Hematopoietic multipotent progenitor cell treated with erythropoietin and hydrocortisone succinate and interleukin-3 and kit ligand, for 6 days (in vitro differentiated cells): ENCODE measurements at places on chromosomes 16 and 17.
A peak's percentile ranks its signal among the peaks of the same experiment; 100 is the strongest.

- DNase-seq = no peak
These were observed 455.8 kb upstream of the MAF start for GRCh38 chr16:80056324-80056723.

DNA sequence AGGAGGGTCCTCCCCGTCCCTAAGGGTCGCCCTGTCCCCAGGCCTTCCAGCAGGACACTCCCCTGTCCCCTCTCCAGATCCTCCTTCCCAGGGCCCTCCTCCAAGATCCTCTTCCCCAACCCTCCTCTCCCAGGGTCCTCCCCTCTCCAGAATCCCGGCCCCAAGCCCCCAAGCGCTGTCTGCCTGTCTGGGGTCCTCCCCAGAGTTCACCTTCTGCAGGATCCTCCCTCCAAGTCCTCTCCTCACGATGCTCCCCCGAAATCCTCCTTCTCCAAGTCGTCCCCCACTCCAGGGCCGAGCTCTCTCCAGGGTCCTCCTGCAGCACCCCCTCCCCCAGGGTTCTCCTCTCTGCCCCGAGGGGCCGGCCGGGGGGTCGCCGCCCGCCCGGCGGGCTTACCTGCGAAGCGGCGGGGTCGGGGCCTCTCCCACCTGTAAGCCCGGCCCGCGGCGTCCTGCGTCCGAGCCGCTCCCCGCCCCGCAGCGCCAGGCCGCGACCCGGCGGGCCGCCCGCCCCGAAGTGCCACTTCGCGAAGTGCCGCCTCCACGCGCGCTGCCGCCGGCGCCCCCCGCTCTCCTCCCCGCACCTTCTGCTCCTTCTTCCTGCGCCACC is 678 bp upstream of the BAIAP2 start:
- no peak for DNase-seq

DNA sequence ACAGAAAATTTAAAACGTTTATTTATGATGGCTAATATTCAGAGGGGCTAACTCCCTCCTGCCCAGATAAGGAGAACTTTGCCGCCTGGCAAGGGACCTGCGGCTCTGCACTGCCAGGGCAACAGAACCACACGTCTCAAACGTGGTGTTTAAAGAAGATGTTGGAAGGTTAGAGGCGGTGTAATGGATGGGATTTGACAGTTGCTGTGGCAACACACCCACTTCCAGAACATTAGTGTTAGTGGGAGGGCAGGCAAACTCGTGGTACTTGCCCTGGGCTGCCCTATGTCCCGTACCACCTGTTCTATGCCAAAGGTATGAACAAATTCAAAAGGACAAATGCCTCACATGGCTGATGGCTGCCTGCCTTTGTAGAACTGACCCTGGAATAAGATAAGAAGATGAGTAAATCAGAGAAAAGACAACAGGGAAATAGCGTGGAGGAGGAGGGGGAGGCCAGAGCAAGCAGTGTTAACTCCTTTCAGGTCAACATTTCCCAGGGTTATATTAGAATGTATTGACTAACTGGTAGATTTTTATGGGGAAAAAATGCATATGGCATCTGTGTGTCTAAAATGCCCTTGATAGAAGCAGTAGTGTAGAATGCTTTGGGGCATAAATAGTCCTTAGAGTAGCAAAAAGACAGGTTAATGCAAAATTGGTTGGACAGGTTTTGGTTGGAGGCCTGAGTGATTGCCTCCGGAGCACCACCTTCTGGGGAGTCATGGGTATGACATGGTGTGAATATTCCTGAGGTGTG is 30.8 kb downstream of the HLF start:
- peak; percentile 81 for DNase-seq

DNA sequence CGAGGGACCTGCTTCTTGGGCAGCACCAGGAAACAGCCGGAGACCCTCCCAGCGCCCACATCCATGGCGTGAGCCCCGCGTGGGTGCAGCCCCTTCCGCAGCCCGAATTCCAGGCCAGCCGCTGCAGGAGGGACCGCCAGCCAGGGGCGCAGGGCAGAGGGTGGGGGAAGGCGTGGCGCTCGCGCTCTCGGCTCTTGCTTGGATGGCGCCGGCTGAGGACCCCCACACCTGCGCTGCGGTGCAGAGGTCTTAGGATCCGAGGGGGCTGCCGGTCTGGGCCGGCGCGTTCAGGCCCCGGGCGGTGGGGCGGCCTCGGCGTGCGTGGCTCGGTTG is 28.8 kb downstream of the ACTG1 start:
- no peak for DNase-seq

GRCh38 chr16:85660843-85661739 is 27.7 kb downstream of the GINS2 start:
- no peak for DNase-seq

DNA sequence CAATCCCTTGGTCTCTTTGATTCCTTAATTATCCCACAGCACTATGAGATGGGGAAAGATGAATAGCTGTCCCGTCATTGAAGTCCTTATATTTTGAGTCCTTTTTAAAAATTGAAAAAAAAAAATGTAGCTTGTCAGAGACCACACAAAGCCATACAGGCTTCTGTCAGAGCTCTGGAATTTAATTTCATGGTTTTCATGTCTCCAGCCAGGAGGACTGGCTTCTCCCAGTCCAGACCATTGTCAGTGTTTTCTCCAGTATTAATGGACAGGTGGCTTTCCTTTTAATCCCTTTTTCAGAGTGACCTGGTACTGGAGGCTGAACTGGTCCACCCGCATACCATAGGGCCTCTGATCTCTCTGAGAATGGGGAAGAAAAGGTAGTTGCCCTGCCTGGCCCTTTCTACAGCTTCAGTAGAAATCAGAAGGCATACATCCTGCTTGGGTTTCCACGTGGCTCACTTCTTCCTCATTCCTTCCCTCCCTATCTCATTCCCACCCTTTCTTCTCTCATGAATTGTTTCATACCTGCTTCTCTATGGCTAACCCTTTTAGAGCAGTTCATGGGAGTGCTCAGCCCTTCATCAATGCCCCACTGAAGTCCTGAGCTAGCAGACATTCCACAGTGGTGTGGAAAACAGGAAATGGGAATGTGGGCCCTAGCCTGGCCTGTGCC is 29.1 kb downstream of the TRIM16 start:
- DNase-seq = no peak

- peak; percentile 2 for DNase-seq
These were observed 772 bp upstream of the SHISA6 start for GRCh38 chr17:11240041-11240840.

GRCh38 chr16:15811481-15812400 is 45.1 kb downstream of the MYH11 start:
- peak; percentile 64 for DNase-seq

- no peak for DNase-seq
These were observed 31.7 kb downstream of the TOM1L2 start for GRCh38 chr17:17940441-17940911.

DNA sequence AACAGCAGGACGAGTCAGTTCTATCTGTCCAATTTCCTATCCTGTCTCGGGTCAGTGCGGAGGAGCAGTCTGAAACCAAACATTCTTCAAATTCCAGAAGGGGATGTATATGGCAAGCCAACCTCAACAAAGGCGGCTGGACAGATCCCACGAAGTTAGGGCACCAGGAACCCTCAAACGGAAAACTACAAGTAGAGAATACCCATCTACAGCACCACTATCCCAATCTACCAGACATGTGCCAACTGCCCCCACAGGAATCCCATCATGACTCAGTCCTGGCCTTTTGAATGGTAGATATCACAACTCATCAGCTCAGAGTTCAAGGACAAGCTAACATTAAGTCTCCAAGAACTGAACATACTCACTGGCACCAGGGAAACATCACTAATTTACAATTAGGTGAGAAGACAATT is 2.3 kb downstream of the NAT9 start:
- no peak for DNase-seq

GRCh38 chr16:16983582-16983981 is 487.2 kb downstream of the XYLT1 start:
- DNase-seq = no peak

- no peak for DNase-seq
These were observed 2.1 kb downstream of the KCNAB3 start for GRCh38 chr17:7927596-7927995.

- no peak for DNase-seq
These were observed 278.3 kb downstream of the KCNJ2 start for GRCh38 chr17:70447588-70447987.

- no peak for DNase-seq
These were observed 26.1 kb downstream of the GPR142 start for GRCh38 chr17:74393346-74393942.

DNA sequence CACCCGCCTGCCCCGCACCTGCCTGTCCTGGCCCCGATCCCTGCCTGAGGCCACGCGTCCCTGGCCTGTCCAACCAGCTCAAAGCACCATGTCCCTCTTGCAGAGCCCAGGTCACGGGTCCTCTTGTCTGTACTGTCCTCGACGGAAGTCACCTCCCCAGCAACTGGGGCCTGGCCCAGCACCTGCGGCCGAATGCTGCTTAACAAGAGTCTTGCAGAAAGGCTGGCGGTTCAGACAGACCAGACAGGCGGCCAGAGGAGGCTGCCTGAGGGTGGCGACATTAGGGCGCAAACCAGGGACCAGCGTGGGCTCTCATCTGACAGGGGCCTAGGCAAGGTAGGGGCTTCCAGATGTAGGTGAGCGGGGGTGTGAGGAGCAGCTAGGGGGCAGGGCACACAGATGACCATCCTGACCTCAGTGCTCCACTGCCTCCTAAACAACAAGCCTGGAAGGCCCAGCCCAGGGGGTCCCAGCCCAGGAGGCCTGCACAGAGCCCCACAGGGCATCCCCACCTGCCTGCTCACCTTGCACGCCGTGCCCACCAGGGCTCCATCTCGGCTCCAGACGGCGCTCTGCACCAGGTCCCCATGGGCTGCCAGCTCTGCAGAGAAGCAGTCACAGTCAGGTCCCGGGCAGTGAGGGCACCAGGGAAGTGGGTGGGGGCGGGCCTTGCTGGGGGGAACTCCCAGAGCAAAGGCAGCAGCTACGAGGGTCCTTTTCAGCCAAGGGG is 11.3 kb downstream of the CORO7 start:
- no peak for DNase-seq

DNA sequence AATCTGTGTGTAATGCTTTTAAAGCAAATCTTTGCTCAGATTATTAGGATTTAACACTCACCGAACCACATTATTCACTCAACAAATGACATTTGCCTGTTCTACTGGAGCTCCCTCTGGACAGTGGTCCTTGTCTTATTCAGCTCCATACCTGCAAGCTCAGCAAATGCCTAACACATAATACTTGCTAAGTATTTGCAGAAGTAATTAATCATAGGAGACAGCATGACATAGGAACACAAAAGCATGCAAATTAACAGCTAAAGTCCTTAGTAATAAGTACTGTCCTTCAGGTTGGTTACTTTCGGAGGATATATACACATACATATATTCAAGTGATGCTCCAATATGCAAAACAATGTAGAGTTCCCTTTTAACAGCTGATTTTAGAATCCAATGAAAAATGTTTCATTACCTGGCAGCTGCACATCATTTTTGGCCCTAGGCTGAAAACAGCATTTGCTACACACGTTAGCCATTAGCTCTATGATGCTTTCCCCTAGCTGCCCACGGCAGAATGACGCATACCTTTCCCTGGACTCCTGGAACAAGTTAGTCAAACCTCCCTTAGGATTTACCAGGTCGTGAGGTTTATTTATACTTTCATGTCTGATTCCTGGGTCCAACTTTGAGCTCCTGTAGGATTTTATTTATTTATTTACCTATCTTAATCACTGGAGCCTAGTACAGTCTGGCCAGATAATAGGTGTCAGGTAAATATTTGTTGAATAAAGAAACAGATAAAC is 8.6 kb downstream of the BRD7 start:
- no peak for DNase-seq

GRCh38 chr17:5283571-5284315 is 1.7 kb downstream of the RABEP1 start:
- peak; percentile 70 for DNase-seq

- DNase-seq = no peak
These were observed 3.6 kb downstream of the QRICH2 start for GRCh38 chr17:76304226-76305134.

DNA sequence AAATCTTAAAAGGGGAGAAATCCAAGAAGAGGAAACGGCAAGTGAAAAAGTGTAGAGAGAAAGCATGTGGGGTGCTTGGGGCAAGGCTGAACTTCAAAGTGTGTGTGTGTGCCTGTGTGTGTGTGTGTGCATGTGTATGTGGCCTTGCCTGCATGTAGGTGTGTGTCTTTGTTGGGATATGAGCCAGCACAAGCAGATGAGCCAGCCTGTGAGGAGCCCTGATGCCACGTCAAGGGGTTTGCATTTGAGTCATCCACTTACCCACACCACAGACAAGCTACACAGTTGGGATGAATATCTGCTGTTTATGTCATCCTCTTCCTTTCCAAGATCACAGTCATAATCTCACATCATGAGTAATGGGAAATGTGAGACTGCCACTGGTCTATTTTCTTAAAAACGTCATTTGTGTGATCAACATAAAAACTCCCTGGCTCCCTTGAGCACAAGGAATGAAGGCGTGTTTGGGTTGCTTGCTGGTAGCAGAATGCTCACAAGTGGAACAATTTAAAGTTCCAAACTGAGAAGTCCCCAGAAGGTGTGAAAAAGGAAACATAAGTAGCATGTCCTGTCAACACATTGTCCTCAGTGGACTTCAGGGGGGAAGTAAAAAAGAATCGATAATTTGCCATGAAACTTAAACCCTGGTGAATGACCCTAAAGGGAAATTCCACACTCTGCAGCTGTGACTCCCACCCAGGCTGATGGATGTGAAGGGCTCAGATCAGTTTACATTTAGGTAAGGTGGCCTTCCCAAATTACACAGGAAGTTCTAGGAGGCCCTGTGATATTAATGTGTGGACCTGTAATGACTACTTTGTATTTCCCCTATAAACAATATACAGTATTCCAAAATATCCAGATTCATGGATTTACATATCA is 14.7 kb downstream of the KCTD19 start:
- DNase-seq = no peak

GRCh38 chr17:59671386-59671785 is 35.8 kb downstream of the PTRH2 start:
- DNase-seq = no peak

DNA sequence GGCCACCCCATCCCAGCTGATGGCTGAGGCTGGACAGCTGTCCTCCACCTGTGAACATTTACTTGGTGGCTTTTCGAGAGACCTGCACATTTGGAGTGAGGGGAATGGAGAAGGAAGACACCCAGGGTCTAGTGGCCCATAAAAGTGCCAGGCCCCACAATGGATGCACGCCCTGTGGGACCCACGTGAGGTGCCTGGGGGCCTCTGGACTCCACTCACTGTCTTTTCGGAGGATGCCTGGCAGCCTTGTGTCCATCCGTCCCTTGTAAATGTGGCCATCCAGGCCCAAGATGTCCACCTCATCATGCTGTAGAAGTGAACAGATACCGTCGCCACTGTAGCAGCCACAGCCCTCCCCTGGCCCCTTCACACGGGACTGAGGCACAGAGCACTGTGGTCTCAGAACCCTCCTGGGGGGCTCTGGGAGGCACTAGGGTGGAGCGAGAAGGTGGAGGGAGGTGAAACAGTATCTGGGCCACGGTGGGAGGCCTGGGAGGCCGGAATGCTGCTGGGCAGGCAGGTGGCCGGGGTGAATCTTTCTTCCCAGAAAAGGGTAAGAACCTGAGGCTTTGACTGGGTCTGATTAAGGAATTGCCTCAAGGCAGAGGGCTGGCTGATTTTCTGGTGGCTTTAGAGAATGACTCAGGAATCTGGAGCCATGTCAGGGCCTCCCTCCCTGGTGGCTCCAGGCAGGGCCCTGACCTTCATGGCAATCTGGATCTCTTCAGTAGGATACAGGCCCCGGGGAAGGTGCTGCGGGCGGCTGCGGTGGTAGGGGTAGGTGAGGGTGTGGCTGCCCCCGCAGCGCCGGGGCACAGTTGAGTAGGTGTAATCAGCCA is 11.5 kb downstream of the UBALD2 start:
- no peak for DNase-seq

- DNase-seq = no peak
These were observed 50.2 kb downstream of the ANKFN1 start for GRCh38 chr17:56203430-56203829.

- DNase-seq = no peak
These were observed 473.2 kb downstream of the RBFOX1 start for GRCh38 chr16:7805686-7806396.
